ENCODE measurements at places on chromosomes 11 and 22. TPM values are rescaled to one million over a fixed set of nuclear protein-coding genes. Genes with fewer than 3 reads are reported as not detected.

DNA sequence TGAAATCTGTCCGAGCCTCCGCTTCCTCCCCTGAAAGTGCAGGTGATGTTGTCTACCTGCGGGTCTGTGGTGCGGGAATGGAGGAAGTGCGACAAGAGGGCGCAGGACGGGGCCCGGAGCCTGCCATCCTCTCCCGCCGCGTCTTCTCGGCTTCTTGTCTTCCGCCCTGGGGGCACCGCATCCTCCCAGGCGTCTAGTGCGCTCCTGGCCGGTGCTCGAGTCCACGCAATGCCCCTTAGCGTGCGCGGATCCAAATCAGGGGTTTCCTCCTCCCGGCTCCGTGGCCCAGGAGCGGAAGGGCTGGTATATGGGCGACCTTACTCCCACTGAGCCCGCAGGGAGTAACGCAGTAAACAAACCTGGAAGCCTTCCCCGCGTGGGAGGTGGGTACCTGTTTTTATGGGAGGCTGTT is 405 bp downstream of the SFI1 start:
- peak overlapping the region; percentile 96 for H3K27ac ChIP-seq
- peaks cover 44% of the 10 kb centered on the region for H3K4me1 ChIP-seq
- DNase-seq = peak; percentile 53
- H3K4me3 ChIP-seq = peak overlapping the region; percentile 92
- no peaks in the 10 kb centered on the region for H3K27me3 ChIP-seq

GRCh38 chr11:132579634-132580327 is 952.5 kb downstream of the OPCML start:
- H3K27ac ChIP-seq = no peak overlapping the region
- no peaks in the 10 kb centered on the region for H3K36me3 ChIP-seq
- no peak overlapping the region for H3K4me3 ChIP-seq
- DNase-seq = no peak
- no peaks in the 10 kb centered on the region for H3K4me1 ChIP-seq

GRCh38 chr11:68282141-68282860 is 10.5 kb upstream of the C11orf24 start:
- peak; percentile 60 for DNase-seq
- peak overlapping the region; percentile 78 for H3K27ac ChIP-seq
- H3K36me3 ChIP-seq = peaks cover 8% of the 10 kb centered on the region

DNA sequence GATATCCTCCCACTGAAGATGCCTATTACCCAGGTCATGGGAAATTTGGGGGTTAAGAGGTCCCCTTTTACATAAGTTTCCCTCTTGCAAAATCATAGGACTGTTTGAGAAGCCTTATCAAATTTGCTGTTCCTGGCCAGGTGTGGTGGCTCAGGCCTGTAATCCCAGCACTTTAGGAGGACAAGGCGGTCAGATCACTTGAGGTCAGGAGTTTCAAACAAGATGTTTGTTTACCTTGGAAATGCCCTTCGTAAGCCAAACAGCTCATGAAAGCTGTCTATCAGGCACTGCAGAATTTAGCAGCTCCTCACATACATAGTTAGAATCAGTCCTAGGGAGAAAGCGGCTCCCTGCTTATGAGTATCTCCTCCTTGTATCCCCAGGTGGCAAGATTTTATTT is 4.9 kb upstream of the EI24 start:
- H3K36me3 ChIP-seq = no peaks in the 10 kb centered on the region
- H3K4me1 ChIP-seq = peaks cover 7% of the 10 kb centered on the region
- H3K27me3 ChIP-seq = peaks cover 3% of the 10 kb centered on the region
- no peak overlapping the region for H3K4me3 ChIP-seq

DNA sequence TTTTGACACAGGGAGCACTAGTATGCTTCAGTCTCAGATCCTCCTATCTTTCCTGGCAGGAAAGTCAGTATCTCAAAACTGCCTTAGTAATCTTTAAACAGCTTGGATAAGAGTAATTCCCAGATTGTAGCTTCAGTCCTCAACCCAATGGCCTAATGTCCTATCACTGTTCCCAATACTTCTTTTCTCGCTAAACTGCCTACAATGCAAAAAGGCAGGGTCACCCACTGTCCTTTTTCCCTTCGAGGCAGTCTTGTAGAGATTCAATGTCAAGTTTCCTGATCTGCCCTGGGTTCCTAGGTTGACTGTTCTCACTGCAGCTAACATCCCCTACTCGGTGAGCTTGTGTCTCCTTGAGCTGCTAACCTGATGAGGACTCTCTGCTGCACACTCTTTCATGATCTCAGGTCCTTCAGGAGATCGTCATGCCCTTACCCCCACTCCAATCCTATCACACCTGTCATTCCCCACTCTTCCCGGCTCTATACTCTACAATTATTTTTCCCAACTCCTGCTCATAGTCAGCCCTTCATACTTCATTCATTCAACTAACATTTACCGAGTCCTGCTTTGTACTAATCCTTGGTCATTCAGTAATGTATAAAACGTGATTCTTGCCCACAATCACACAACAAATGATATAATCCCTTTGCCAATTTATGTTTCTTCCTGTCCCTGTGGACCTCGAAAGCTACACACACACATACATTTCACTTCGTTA is 904 bp downstream of the C2CD3 start:
- H3K27me3 ChIP-seq = no peaks in the 10 kb centered on the region
- no peak for DNase-seq
- no peak overlapping the region for H3K27ac ChIP-seq
- H3K4me3 ChIP-seq = no peak overlapping the region

- H3K27ac ChIP-seq = no peak overlapping the region
- peaks cover 2% of the 10 kb centered on the region for H3K27me3 ChIP-seq
- no peak for DNase-seq
- H3K4me1 ChIP-seq = peaks cover 33% of the 10 kb centered on the region
- H3K4me3 ChIP-seq = no peak overlapping the region
Measured at GRCh38 chr11:844693-845644, 2.3 kb downstream of the TSPAN4 start.

DNA sequence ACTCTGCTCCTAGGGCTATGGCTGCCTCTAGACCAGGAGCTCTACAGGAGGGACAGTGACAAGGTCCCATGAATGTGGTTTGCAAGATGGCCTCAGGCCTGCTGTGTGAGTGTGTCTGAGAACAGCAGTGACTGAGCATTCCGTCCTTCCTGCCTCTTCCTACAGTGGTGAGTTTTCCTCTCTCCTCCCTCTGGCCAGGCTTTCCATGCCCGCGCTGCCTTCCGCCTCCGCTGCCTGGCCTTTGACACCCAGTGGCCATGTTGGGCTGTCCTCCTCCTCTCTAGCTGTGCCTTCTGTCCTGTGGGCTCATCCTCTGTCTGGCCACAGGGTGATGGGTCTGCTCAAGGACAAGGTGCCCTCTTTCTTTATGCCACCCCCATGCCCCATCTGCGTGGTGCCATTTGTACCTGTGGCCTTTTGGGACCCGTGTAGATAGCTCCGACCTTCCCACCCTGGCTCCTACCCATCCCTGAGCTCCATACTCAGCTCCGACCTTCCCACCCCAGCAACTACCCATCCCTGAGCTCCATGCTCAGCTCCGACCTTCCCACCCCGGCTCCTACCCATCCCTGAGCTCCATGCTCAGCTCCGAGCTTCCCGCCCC is 970.4 kb downstream of the BRD1 start:
- no peak overlapping the region for H3K27ac ChIP-seq
- H3K4me1 ChIP-seq = no peaks in the 10 kb centered on the region
- no peak overlapping the region for H3K4me3 ChIP-seq

DNA sequence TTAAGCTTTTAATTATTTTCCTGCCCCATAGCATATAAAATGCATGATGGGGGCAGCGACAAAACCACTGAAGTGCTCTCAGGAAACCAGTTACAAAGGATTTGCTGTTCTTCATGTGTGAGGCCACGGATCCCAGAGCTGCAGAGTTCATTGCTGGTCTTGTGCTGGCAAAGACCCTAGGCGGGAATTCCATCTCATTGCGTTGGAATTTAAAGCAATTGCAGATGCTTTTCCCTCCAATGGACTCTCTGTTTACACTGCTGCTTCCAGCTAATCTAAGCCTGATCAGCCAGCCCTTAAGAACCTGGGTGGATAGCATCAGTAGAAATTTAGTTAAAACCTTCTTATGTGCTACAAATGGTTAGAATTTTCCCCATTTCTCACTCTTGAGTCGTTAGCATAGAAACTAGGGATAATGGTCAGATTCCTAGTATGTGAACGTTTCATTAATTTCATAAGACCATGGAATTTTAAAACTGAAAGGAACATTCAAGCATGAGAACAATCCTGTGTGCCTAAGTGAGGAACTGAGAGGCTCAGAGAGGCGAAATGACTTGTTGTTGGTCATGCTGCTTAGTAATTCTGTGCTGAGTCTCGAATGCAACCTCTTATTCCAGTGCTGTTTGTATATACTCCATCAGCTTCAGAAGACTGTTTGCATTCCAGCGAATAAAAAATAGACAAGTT is 36.1 kb upstream of the ADSL start:
- no peak for DNase-seq
- H3K4me3 ChIP-seq = no peak overlapping the region
- H3K27ac ChIP-seq = no peak overlapping the region
- H3K36me3 ChIP-seq = peaks cover 74% of the 10 kb centered on the region

DNA sequence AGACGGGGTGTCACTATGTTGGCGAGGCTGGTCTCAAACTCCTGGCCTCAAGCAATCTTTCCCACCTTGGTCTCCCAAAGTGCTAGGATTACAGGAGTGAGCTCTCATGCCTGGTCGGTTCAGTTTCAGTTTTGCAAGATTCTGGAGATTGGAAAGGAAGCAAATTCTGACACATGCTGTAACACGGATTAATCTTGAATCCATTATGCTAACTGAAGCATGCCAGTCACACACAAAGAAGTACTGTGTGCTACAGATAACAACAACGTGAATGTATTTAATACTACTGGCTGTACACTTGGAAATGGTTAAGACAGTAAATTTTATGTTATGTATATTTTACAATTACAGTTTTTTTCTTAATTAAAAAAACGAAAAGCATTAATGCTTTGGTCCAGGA is 107.6 kb downstream of the MED15 start:
- no peak overlapping the region for H3K27ac ChIP-seq
- no peak overlapping the region for H3K4me3 ChIP-seq
- DNase-seq = no peak
- peaks cover 4% of the 10 kb centered on the region for H3K27me3 ChIP-seq
- H3K4me1 ChIP-seq = no peaks in the 10 kb centered on the region

GRCh38 chr22:30028731-30029130 is 51.5 kb upstream of the HORMAD2 start:
- DNase-seq = no peak
- H3K4me3 ChIP-seq = no peak overlapping the region
- H3K36me3 ChIP-seq = peaks cover 17% of the 10 kb centered on the region
- no peaks in the 10 kb centered on the region for H3K27me3 ChIP-seq
- H3K27ac ChIP-seq = no peak overlapping the region
- peaks cover 10% of the 10 kb centered on the region for H3K4me1 ChIP-seq

- peaks cover 7% of the 10 kb centered on the region for H3K36me3 ChIP-seq
- no peak overlapping the region for H3K4me3 ChIP-seq
- peaks cover 26% of the 10 kb centered on the region for H3K4me1 ChIP-seq
- no peak for DNase-seq
Measured at GRCh38 chr11:73048446-73048845, 93.7 kb downstream of the FCHSD2 start.

- no peaks in the 10 kb centered on the region for H3K4me1 ChIP-seq
- no peak overlapping the region for H3K27ac ChIP-seq
- no peaks in the 10 kb centered on the region for H3K36me3 ChIP-seq
- peaks cover 3% of the 10 kb centered on the region for H3K27me3 ChIP-seq
- no peak for DNase-seq
Measured at GRCh38 chr11:45461514-45461913, 175.4 kb upstream of the SYT13 start.

GRCh38 chr22:22769434-22770279 is 118.0 kb upstream of the IGLL5 start:
- no peak overlapping the region for H3K27ac ChIP-seq
- peaks cover 20% of the 10 kb centered on the region for H3K27me3 ChIP-seq
- no peaks in the 10 kb centered on the region for H3K4me1 ChIP-seq
- H3K36me3 ChIP-seq = no peaks in the 10 kb centered on the region
- H3K4me3 ChIP-seq = no peak overlapping the region

- peak; percentile 76 for DNase-seq
- H3K36me3 ChIP-seq = peaks cover 5% of the 10 kb centered on the region
- no peak overlapping the region for H3K4me3 ChIP-seq
- peaks cover 49% of the 10 kb centered on the region for H3K4me1 ChIP-seq
- H3K27me3 ChIP-seq = no peaks in the 10 kb centered on the region
Measured at GRCh38 chr11:68383976-68384501, 71.6 kb downstream of the LRP5 start.

DNA sequence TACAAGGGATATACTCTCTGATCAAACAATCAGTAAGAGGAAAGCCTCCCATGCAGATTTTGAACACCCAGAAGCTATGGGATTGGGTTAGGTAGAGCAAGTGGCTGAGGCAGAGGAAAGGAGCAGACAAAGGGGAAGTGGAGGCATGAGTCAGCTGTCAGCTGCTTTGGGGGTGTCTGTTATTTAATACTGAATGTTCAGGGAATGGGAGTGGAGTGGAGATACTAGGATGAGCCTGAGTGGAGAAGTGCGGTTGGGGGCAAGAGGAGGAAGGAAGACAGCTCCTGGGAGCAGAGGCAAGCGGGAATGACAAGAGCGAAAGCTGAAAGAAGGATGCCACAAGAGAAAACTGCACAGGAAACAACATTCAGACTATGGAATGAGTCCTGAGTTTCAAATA is 22.7 kb upstream of the TMPRSS5 start:
- H3K27me3 ChIP-seq = no peaks in the 10 kb centered on the region
- H3K27ac ChIP-seq = no peak overlapping the region
- no peak overlapping the region for H3K4me3 ChIP-seq

DNA sequence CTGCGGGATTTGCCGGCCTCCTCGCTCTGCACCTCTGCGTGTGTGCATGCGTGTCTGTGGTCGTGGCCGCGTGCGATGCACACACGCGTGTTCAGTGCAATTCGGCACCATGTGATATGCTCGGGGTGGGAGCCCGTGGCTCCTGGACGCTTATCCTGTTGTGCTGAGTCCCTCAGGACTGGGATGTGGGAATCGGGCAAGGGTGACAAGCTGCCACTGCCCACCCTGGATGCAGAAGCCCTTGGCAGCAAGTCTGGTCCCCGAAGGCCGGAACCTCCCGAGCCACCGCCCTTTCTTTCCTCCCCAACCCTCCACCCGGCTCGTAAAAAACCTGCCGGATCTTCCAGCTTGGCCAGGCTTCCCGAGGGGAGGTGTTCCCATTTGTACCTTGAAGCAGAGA is 128.2 kb downstream of the PHF21B start:
- no peak overlapping the region for H3K27ac ChIP-seq
- no peak for DNase-seq
- no peak overlapping the region for H3K4me3 ChIP-seq
- H3K4me1 ChIP-seq = no peaks in the 10 kb centered on the region

- H3K36me3 ChIP-seq = peaks cover 2% of the 10 kb centered on the region
- H3K27me3 ChIP-seq = no peaks in the 10 kb centered on the region
- DNase-seq = peak; percentile 65
- H3K4me1 ChIP-seq = peaks cover 53% of the 10 kb centered on the region
- H3K27ac ChIP-seq = peak overlapping the region; percentile 92
- H3K4me3 ChIP-seq = peak overlapping the region; percentile 64
Measured at GRCh38 chr22:46592390-46592872, 27.8 kb upstream of the GRAMD4 start.

QSER1 gene
- total RNA-seq = 12.3 TPM

FGF3 gene
- not detected for total RNA-seq

ZC3H7B gene
- 48.9 TPM for total RNA-seq

PGA5 gene
- not detected for total RNA-seq
